Activated T-helper 1 cell treated with anti-CD3 and anti-CD28 coated beads, Interleukin-12 subunit alpha, Interleukin-12 subunit beta, Interleukin-2, Interleukin-4 antibody, amounts not matched to agents 30 ng/mL and 10 ng/mL and 1 ng/mL, durations not matched to agents 14 hours and 24 hours and 36 hours (primary cell): ENCODE measurements at places on chromosomes 13 and 19.

DNA sequence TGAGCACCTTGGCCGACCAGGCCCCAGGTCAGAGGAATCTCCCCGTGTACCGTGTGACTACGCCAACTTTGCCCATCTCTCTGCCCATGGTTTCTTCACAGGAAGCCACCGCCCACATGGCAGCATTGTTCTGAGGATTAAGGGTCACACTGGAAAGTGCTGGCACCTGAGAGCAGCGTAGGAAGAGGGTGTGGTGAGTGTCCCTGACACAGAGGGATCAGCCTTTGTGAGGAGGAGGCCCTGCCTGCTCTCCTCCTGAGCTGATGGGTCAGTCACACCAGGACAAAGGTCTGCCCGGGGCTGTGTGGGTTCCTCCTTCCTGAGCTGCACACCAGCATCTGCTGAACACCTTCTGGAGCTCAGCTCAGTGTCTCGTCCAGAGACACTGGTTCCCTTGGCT is 32.2 kb upstream of the SLC15A1 start:
- DNase-seq, result no peak

- no peak for DNase-seq
Observed at GRCh38 chr13:28047757-28048388, 52.5 kb downstream of the FLT3 start.

DNA sequence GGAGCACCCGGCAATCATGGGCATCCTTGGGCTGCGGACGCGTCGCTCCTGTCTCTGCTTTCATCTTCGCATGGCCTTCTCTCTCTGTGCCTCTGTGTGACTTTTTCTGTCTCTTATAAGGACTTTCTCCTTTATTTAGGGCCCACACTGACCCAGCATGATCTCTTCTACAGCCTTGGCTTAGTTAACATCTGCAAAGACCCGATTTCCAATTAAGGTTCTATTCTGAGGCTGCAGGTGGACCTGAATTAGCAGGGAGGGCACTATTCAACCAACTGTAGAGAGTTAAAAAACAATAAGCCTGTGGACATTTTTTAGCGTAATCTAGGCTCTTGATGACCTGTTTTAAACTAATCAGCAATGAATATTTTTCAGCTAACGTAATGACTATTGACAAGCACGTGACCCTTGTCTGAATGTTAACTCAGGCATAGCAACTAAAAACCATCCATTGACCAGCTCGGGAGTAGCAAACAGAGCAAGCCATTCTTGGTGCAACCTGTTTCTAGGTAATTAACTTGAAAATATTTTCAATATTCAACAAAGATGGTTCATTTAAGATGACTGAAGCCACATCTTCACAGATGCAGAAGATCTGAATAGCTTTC is 15.2 kb downstream of the F10 start:
- DNase-seq, result no peak

- no peak for DNase-seq
Observed at GRCh38 chr13:112638919-112639318, 50.9 kb upstream of the ATP11A start.

- DNase-seq, result no peak
Observed at GRCh38 chr19:50836543-50837195, 3.3 kb upstream of the KLK15 start.

DNA sequence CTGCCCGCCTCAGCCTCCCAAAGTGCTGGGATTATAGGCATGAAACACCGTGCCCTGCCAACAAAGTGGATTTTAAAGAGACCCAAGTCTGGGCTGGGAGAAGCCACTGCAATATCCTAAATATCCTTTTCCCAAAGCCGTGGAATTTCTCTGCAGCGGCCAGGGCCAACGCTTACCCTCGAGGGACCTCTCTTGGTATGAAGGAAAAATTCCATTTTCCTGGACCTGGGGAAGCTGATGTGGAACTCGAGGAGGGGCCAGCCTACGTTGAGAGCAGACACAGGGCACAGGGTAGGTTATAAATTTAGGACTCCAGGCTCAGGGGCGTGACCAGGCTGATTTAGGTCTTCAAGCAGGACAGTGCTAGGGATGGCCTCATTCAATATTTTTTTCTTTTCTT is 17.7 kb upstream of the UPF1 start:
- DNase-seq, result no peak

- no peak for DNase-seq
Observed at GRCh38 chr19:13234518-13234917, 84.3 kb downstream of the IER2 start.

- no peak for DNase-seq
Observed at GRCh38 chr13:19860884-19861655, 2.4 kb downstream of the ZMYM5 start.

DNA sequence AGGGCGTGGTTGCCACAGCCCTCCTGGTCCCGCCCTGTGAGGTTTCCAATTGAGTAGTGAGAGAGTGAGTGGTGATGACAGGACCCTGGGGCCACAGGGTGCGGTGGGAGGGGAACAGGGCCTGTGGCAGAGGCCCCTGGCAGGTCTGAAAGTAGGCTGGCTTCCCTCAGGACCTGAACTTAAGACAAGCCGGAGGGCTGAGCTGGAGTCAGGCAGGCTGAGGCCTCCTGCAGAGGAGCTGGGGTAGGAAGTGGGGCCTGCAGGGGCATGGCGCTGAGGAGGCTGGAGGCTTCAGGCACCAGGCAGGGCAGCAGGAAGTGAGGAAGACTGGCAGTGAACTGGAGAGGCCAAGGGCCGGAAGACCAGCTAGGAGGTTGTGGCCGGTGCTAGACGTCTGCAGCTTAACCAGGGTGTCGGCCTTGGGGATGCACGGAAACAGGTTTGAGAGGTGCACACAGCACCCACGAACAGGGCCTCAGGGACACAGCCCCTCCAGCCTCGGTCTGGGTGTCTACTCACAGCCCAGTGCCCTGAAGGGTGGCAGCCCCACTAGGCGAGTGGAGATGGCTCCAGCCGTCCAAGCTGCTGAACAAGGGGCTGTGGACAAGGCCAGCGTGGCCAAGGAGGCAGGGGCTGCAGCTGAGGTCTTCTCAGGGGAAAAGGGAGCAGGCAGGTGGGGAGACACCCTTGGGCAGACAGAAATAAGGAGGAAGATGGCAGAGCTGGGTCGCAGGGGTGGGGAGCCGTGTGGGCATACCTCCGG is 17.8 kb downstream of the POP4 start:
- DNase-seq, result peak; percentile 27

DNA sequence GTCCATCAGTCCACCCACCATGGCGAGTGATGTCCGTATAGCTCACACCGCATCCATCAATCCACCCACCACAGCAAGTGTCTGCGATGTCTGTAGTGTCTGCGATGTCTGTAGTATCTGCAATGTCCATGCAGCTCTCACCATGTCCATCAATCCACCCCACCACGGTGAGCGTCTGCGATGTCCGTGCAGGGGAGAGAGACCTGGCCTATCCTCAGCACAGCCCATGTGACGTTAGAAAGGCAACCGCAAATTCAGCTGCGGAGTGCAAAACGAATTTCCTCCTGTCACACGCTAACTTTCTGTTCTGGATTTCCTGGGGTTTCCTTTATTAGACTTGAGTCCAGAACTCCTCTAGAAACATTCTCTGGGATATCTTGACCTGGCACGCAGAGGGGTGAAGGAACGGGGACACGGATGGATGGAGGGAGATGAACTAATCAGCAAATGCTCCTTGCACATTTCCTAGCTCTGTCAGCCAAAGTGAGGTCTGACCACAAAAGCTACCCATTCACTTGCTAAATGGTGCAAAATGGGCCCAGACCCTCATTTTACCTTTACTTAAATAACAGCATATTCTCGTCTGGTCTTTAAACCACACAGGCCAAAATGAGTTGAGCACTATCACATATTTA is 18.3 kb downstream of the RASA3 start:
- no peak for DNase-seq
